GM20000 (cell line): ENCODE measurements at places on chromosomes 1 and 21.
A peak's percentile ranks its signal among the peaks of the same experiment; 100 is the strongest.

GRCh38 chr1:246295968-246296367 lies 211.1 kb downstream of the SMYD3 start:
- DNase-seq = no peak

GRCh38 chr1:57157818-57158603 lies 192.2 kb upstream of the C8B start:
- DNase-seq = no peak

DNA sequence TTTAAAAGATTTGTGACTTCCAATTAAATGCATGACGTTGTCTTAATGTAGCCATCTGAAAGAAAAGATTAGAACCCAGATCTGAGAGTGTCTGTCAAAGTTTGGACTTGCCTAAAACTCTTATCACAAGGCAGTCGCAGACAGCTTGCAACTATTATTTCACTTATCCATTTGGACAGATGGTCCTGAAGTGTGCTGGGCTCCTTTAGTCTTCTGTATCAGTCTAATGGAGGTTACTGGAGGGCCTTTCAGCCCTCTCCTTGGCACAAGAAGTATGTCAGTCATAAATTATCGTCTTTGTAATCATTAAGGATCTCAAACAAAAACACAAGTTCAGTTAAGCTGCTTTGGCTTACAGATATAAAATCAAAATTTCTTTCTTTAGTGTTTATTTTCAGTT lies 15.5 kb downstream of the PROX1 start:
- no peak for DNase-seq

DNA sequence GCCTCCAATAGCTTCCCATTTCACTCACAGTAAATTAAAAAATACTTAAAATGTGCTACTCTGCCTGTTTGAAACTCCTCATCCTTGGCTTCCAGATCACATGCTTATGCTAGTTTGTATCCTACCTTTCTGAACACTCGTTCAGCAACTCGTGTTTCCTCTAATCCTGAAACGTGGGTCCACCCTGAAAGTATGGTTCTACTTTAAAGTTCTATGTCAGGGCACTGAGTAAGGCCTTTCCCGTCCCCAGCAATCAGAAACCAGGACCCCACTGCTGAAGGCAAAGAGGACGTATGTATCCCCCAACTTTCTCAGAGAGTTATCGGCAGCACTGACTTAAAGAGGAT lies 419 bp upstream of the TSEN15 start:
- DNase-seq = no peak

DNA sequence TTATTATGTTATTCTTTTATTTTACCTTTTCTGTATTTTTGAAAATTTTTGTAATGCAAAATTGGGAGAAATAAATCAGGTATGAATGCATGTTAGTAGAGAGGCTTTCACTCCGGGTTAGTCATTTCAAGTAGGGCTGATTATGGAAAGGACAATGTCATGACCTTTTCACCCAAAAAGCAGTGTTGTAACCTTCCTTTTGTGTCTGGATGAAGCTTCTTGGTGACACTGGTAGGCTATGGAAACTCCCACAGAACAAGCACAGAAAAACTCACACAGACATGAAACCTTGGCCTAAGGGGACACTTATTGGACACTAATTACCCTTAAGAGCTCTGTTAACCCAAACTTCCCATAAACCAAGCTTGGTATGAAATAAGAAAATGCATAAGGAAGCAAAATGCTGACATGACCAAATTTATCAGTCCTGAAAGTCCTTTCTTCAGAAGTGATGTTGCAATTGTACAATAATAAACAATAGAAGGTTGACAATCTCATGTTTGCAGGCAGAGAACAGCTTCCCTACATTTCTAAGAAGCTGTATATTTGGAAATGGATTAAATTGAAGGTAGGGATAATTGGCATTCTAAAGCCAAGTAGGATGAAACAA lies 70.0 kb upstream of the KCNJ15 start:
- no peak for DNase-seq

DNA sequence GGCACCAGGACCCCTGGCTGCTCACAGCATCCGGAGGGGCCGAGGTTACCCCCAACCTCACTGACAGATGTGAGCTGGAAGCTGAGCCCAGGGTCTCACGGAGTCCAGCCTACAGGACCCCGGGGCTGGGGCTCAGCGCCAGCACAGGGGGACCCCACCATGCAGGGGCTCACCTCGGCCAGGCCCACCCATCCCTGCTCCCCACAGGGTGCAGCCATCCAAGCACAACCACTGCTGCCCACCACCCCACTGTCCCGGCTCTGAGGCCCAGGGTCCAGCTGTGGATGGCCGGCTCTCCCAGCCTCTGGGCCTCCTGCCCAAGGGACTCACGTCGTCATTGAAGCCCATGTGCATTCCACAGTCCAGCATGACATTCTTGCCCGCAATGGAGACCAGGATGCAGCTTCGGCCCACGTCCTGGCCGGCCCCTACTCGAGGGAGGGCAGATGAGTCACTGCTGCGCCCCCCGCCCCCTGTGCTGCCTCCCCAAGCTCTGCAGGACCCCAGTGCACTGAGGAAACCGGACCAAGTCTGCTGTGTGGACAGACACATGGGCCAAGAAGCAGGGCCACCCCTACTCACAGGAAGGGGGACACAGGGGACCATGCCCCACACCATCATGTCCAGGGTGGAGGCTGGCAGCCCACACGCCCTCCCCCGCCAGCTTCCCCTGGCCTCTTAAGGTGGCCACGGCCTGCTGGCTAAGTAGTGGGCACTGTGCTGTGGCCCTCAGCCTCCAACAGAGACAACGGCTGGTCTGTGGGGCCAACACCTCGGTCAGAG lies 3.6 kb downstream of the INTS11 start:
- no peak for DNase-seq

DNA sequence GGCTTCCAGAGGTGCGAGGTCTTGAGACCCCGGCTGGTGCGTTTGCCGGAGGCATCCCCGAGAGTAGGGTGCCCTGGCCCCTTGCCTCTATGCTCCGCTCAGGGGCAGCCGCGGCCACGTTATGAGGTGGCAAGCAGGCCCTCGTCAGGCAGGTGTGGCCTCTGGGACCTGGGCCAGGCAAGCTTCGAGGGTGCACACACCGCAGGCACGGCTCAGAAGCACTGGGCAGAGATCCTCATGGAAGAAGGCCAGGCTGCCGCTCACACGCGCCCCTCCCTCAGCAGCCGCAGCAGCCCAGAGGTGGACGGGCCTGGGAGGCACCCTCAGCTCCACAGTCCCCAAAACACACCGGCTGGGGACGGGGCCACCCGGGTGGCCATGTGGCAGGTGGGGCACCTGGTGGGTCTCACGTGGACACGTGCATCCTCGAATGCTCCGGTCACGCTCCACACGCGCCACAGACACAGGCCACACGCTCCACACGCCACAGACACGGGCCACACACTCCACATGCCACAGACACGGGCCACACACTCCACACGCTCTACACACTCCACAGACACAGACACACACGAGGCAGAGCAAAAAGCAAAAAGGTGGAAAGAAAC lies 6.5 kb downstream of the SDF4 start:
- DNase-seq = no peak

- no peak for DNase-seq
Observed at GRCh38 chr1:240501115-240501514, 110.8 kb downstream of the GREM2 start.

- DNase-seq = peak; percentile 82
Observed at GRCh38 chr1:33633019-33633801, 160.8 kb downstream of the ZSCAN20 start.

DNA sequence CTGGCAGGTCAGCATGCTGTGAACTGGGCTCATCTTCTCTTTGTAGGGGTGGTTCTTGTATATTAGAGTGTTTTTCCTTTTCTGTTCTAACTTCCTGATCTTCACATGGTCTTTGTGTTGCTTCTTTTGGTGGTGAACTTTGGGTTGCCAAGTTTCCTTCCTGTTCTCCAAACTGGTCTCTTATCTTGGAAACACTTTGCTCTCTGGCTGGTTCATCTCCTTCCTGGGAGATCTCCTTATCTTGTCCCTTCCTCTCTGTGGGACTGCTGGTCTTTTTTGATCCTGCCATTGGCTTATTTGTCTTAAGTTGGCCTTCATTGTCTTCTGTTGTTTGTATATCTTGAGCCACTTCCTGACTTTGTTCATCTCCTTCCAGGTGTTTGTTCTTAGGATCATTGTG lies 2.1 kb downstream of the TCHHL1 start:
- DNase-seq = no peak

- DNase-seq = no peak
Observed at GRCh38 chr1:246383239-246383589, 123.9 kb downstream of the SMYD3 start.

- no peak for DNase-seq
Observed at GRCh38 chr1:208885650-208886049, 641.5 kb upstream of the PLXNA2 start.

- DNase-seq = no peak
Observed at GRCh38 chr1:226678251-226678650, 60.8 kb downstream of the ITPKB start.

DNA sequence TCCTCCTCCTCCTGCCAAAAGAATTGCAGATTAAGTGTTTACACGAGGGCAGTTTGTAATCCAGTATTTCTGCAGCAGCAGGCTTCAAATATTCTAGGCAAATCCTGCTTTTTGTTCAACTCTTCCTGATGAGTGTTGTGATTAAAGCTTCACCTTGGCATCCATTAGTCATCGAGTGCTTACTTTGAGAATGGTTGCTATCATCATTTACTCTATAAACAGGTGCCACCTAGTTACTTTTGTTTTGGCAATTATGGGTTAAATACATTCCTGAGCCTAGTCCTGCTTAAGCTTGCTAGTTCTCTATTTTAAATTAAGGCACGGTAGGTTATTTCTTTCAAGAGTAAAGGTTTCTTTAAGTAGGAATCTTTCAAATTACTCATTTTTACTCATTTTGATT lies 20.3 kb downstream of the PDC start:
- no peak for DNase-seq

DNA sequence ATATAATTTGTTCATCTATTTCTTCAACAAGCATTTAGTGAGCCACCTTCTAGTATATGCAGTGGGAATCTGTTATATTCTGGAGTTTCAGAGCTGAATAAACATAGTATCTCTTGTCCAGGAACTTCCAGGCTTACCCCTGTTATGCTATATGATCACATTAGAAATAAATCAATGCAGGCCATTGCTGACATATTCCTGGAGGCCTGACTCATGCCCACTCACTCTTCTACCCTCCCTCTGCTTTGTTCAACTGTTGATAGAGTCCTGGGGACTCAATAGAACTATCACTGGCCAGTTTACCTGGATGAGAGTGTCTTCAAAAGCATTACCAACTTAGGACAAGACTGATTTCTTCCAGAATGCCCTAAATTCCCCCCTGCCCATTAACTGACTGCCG lies 29.3 kb upstream of the SRSF10 start:
- DNase-seq = no peak

- peak; percentile 61 for DNase-seq
Observed at GRCh38 chr1:24743404-24744211, 1.6 kb upstream of the CLIC4 start.

- DNase-seq = no peak
Observed at GRCh38 chr1:160171354-160171753, 19.0 kb upstream of the CASQ1 start.

DNA sequence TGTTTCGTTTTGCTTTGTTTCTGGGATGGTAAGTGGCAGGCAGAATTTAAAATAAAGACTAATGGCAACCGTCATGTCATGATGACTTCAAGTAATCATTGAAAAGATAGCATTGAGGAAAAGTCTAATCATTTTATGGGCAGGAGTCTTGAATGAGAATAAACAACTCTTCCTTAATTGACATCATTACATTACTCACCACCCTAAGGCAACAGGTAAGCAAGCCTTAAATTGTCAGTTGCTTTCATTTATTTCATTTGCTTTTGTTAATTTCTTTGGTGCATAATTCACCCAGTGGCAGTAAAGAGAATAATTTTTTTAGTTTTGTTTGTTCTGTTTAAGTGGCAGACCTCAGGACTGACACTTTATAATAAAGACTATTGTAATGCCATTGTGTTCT lies 669.0 kb downstream of the RWDD3 start:
- DNase-seq = no peak

GRCh38 chr1:162552684-162553252 lies 8.8 kb upstream of the UAP1 start:
- DNase-seq = no peak

DNA sequence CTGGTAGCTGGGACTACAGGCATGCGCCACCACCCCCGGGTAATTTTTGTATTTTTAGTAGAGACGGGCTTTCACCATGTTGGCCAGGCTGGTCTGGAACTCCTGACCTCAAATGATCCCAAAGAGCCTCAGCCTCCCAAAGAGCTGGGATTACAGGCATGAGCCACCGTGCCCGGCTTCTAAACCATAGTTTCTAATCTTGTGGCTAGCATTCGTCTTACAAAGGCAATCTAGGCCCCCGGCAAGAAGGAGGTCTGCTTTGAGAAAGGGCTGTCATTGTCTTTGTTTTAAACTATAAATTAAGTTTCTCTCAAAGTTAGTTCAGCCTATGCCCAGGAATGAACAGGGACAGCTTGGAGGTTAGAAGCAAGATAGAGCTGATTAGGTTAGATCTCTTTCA lies 10.3 kb upstream of the L1TD1 start:
- DNase-seq = no peak

DNA sequence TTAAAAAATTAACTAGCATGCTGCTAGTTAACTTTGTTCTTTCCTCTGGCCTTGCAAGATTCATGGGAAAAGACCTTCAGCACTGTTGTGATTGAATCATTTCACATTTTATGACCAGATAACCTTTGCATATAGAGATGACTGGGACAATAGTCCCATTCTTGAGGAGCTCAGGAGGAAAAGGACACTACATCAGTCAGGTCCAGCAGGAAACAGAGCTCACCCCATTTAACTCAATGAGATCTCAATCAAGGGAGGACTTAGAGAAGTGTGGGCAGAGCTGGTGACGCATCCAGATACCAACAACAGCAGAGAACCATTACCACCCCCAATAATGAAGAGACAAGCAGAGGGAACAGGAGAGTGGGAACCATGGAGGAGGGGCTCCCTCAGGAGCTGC lies 109.4 kb upstream of the GUCA2B start:
- DNase-seq = no peak

- DNase-seq = no peak
Observed at GRCh38 chr1:74323937-74324473, 88.8 kb downstream of the TNNI3K start.

GRCh38 chr1:31984419-31985347 lies 29.0 kb upstream of the KHDRBS1 start:
- DNase-seq = no peak

DNA sequence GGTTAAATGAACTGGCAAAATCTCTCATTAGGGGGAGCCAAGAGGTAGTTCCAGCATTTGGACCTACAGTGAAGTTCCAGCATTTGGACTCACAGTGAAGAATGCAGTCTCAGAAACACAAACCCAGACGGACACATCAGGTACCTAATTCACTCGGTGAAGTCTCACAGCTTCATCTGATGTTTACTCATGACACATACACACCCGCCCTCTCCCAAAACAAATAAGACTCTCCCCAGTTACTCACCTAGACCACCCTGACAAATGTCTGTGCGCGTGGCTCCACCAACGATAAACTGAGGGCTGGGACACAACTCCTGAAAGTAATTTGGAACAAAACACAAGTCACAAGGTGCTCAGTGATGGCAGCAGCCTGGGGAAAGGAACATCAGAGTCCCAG lies 11.4 kb downstream of the CAPN8 start:
- no peak for DNase-seq
